ENCODE measurements at places on chromosomes 6 and 20.

- DNase-seq = peak; percentile 57
Observed at GRCh38 chr6:75488033-75488432, 5.6 kb downstream of the FILIP1 start.

GRCh38 chr6:30720738-30721197, 616 bp downstream of the TUBB start:
- DNase-seq = peak; percentile 69

DNA sequence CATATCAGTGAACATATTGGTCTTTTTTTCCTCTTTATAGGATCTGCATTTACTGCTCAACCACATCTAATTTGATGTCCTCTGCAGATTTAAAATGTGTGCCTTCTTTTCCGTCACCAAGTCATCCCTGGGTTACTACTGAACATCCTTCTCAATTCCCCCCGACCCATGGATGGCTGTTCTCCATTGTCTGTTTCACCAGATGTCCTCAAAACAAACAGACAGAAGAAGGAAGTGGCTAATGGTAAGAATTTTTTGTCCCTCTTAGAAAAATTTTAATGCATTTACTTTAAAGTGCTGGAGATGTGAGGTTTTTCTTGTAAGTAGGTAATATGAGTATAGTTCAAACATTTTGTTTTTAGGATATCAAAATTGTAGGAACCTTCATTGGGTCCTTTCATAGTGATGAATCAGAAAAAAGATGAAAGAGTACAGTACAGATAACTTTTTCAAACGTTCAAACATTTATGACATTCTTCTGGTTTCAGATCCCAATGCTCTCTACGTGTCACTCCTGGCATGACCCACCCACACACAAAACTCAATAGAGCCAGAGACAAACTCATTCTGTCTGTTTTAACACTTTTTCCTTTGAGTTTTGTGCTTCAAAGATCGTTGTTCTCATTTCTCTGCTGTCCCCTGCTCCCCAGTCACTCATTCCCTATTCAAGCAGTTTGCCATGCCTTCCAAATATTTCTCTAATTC, 276.4 kb downstream of the PRL start:
- DNase-seq = no peak

DNA sequence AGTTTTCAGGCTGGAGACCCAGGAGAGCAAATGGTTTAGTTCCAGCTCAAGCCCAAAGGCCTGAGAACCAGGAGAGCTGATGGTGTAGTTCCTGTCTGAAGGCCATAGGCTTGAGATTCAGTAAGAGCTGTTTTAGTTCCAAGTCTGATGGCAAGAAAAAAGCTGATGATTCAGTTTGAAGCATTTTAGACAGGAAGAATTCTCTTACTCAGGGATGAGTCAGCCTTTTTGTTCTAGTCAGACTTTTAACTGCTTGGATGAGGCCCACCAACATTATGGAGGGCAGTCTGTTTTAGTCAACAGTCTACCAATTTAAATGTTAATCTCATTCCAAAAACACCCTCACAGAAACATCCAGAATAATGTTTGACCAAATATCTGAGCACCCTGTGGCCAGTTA, 2.5 kb downstream of the ZSCAN26 start:
- DNase-seq = peak; percentile 91

GRCh38 chr20:47276851-47277534, 79.5 kb downstream of the ZMYND8 start:
- peak; percentile 89 for DNase-seq

GRCh38 chr20:46407671-46407996, 1.2 kb upstream of the ELMO2 start:
- DNase-seq = no peak

DNA sequence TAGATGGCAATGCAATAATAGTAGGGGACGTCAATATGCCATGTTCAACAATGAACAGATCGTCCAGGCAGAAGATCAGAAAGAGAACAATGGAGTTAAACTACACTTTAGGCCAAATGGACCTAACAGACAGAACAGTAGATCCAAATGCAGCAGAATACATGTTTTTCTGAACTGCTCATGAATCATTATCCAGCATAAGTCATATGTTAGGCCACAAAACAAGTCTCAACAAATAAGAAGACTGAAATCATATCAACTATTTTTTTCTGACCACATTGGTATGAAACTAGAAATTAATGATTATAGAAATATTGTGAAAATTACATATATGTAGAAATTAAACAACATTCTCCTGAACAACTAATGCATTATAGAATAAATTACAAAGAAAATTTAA, 10.2 kb upstream of the DEFB125 start:
- no peak for DNase-seq

DNA sequence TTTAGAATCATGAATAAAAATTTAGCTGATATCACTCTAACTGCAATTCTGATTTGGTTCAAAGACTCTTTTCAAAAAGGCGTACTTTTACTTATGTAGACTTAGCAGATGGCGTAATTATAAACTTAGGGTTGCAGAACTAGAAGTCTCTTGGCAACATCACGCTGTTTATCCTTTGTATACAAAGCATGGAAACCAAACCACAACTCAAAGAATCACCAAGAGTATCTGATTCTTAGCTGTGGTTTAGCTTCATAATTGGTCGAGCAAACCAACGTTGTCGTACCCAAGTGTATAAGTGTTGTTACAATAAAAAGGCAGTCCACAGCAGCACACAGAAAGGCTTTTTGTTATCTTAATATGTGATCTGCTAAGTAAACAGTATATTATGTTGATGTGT, 18.2 kb downstream of the STMND1 start:
- no peak for DNase-seq

- DNase-seq = no peak
Observed at GRCh38 chr6:143838395-143838794, 4.7 kb upstream of the LTV1 start.

- no peak for DNase-seq
Observed at GRCh38 chr20:63070301-63070625, 63.5 kb upstream of the BHLHE23 start.

Measured in fibroblast of skin of right biceps (primary cell).